Stimulated activated CD8-positive, alpha-beta memory T cell treated with anti-CD3 and anti-CD28 coated beads, Interleukin-2, amount 100 ng/mL, for 48 hours (primary cell): ENCODE measurements at places on chromosomes 6 and 20.

GRCh38 chr20:50335105-50335504 is 144.5 kb downstream of the CEBPB start:
- no peak for DNase-seq

GRCh38 chr6:27556406-27556805 is 83.5 kb upstream of the ZNF184 start:
- DNase-seq, result no peak

DNA sequence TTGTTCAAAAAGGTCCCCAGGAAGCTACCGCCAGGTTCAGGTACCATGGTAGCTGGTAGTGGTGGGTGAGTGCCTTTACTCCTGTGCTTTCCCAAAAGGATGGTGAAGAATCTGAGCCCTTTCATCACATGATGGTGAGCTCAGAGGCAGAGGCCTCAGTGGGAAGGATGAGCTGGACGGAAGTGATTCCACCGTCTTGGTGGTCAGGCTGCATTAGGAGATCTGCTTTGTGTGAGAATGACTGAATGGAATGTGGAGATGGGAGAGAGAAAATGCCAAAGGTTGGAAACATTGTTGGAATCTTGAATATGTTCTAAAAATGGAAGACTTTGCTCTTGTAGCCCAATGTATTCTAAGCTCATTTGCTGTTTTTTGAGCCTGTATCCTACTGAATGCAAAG is 108.1 kb upstream of the SCP2D1 start:
- DNase-seq, result no peak

GRCh38 chr6:81309811-81310210 is 442.7 kb downstream of the TENT5A start:
- no peak for DNase-seq

DNA sequence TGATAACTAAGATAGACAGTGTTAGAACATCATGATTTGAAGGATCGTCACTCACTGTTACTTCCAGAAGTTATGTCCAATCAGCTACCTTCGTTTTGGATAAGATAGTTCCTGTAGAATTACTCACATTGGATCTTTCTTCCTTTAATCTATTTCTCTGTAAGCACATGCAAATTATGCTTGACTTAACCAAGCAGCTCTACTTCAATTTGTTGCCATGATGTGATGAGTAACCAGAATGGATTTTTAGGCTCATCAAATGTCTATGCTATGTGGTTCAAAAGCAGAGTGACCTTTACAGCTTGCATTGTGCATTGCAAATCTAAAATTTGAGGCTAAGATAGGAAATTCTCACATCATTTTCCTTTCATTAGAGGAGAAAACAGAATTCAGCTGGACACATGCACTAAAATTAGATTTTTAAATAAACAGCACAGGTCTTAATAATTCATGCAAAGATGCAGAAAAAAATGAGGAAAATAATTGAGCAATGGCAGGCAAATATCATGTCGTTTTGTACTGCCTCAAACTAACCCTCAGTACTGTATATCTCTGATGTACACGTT is 76.7 kb upstream of the ZFP64 start:
- DNase-seq, result no peak

DNA sequence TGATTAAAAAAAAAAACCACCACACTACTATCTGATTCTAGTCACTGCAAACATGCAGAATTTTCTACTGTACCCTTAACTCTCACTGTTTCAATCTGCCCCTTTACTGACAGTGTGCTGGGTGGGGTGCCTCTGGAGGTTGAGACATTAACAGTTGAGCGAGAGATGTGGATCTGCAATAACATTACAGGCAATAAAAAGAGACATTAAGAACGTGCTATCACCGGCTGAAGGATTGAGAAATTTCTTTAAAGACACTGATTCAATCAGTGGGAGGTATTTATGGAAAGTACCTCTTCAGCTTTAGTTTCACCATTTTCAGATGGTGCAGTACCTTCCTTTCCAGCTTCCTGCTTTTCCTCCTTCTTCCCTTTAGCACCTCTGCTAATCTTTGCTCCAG is 32.5 kb downstream of the HMGN3 start:
- no peak for DNase-seq

GRCh38 chr6:163010145-163010544 is 282.4 kb downstream of the PACRG start:
- DNase-seq, result no peak

DNA sequence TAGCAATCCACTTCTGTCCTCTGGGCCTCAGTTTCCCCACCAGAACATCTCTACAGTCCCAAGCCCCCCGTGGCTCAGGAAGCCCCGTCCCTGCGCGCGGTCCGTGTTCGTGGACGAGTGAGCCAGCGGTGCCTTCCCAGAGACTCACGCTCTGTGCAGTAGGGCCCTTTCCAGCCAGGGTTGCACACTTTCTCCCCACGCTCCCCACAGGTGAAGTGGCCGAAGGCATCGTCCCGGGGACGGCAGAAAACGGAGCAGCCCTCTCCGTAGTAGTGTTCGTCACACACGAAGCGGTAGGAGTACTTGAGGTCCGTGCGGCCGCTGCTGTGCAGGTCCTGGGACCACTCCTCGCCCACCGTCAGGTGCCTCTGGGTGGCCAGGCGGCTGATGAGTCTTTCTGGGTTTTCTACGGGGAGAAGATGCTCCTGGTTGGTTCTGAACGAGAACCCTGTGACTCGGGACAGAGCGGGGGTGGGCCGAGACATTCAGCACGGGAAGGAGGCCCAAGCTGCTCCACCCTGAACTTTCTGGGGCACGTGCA is 2.7 kb downstream of the DLL1 start:
- no peak for DNase-seq
